ENCODE measurements at places on chromosomes 2 and 18. TPM values are rescaled to one million over a fixed set of nuclear protein-coding genes. Genes with fewer than 3 reads are reported as not detected.
A peak's percentile ranks its signal among the peaks of the same experiment; 100 is the strongest.

Gene FOXD4L1
- 0.14 TPM for total RNA-seq

DNA sequence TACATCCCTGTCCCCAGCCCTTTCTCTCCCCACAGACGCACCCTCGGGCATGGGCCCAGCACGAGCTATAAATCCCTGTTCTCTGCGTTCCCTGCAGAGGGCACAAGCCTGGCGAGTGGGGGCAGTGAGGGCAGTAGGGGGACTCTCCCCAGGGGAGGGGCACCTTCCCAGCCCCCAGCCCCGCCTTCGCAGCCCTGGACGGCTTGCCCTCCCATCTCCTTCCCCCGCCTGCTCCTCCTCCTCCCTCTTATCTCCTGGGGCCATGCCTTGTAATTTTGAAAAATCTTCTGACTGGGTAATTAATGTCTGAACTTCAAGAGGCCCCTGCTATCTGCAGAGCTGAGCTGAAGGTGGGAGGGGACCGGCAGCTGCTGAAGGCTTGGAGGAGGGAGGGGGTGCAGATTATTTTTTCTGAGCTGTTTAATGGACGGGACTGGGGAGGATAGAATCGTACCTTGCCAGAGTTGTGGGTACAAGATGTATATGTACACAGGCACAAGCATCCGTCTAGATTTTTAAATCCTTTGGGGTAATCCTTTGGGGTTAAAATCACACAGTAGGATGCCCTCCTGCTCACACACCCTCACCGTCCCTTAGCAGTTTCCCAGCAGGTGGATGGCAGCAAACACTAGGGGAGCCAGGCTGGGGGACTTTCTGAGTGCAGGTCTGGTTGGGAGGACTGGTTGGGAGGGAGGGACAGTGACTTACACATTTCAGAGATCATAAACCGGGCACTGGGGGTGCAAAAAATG lies 121.9 kb downstream of the SMAD7 start:
- H3K27ac ChIP-seq, result no peak overlapping the region
- no peak overlapping the region for H3K4me3 ChIP-seq
- H3K36me3 ChIP-seq, result peaks cover 1% of the 10 kb centered on the region
- H3K27me3 ChIP-seq, result no peaks in the 10 kb centered on the region
- no peak for DNase-seq

- peak overlapping the region; percentile 94 for H3K27ac ChIP-seq
- peak overlapping the region; percentile 75 for H3K4me3 ChIP-seq
- H3K4me1 ChIP-seq, result peaks cover 78% of the 10 kb centered on the region
- no peaks in the 10 kb centered on the region for H3K36me3 ChIP-seq
- no peaks in the 10 kb centered on the region for H3K27me3 ChIP-seq
These were observed 33.8 kb downstream of the TOGARAM2 start for GRCh38 chr2:29014811-29015421.

Gene MAL
- total RNA-seq, result 43.3 TPM

DNA sequence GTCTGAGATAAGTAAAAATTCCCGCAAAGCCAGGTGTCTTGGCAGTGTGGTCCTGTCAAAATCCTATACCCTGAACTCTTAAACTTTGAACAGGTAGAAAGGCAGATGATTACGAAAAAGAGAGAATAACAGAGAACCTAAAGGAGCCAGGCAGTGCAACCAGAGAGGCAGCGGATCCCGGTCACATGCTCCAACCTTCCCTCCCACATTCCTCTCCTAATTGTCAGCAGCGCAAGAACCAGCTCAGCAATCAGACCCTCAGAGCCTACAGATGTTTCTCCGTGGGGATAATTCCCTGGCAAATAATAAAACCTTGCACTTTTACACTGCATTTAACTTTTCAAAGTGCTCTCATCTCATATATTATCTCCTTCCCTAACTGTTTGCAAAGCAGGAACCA lies 124.8 kb downstream of the EPHA4 start:
- no peak overlapping the region for H3K4me3 ChIP-seq
- peaks cover 5% of the 10 kb centered on the region for H3K4me1 ChIP-seq
- no peak for DNase-seq

GRCh38 chr2:42567806-42568400 lies 529 bp upstream of the MTA3 start:
- peak; percentile 42 for DNase-seq
- H3K27ac ChIP-seq, result peak overlapping the region; percentile 73
- H3K27me3 ChIP-seq, result no peaks in the 10 kb centered on the region
- peaks cover 30% of the 10 kb centered on the region for H3K4me1 ChIP-seq
- H3K4me3 ChIP-seq, result peak overlapping the region; percentile 61
- H3K36me3 ChIP-seq, result peaks cover 17% of the 10 kb centered on the region

- no peaks in the 10 kb centered on the region for H3K4me1 ChIP-seq
- DNase-seq, result no peak
- H3K27me3 ChIP-seq, result no peaks in the 10 kb centered on the region
- no peak overlapping the region for H3K4me3 ChIP-seq
- no peaks in the 10 kb centered on the region for H3K36me3 ChIP-seq
These were observed 120.9 kb downstream of the CNTNAP5 start for GRCh38 chr2:124145982-124146381.

GRCh38 chr18:62325806-62326645 lies 916 bp downstream of the TNFRSF11A start:
- H3K36me3 ChIP-seq, result no peaks in the 10 kb centered on the region
- peaks cover 75% of the 10 kb centered on the region for H3K27me3 ChIP-seq
- H3K4me1 ChIP-seq, result peaks cover 33% of the 10 kb centered on the region
- peak overlapping the region; percentile 64 for H3K27ac ChIP-seq

DNA sequence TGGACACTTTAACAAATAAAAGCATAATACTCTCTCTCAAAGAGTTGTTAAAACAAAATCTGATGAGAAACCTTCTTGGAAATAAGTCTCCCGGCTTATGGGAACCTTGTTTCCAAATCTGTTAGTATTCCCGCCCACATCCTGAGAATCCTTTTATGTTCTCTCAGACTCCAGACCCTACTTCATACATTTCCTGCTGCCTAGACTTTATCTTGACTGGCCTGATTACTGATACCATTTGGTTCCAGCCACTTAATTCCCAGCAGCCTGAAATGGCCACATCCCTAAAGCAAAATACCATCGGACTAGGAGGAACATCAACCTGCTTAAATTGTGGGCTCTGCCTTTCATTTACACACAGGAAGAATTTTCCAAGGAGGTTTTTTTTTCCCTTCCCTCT lies 79.1 kb upstream of the CYP1B1 start:
- no peak for DNase-seq
- H3K4me1 ChIP-seq, result no peaks in the 10 kb centered on the region
- H3K27me3 ChIP-seq, result peaks cover 18% of the 10 kb centered on the region
- H3K4me3 ChIP-seq, result no peak overlapping the region

DNA sequence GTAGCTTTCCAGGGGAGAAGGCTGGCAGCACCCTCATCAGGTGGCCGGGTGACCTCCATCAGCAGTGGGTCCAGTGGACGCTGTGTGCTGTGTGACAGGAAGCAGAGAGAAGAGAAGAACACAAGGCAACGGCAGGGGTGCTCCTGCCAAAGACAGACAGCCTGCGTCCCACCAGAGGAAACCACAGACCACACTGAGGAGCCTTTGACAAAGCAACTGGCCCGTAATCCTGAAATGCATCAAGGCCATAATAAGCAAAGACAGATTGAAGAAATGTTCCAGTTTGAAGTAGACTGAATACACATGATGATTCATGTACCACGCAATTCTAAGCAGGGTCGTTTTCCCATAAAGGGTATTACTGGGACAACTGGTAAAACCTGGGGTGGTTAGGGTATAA lies 172.4 kb downstream of the FBXO15 start:
- no peak overlapping the region for H3K4me3 ChIP-seq
- no peaks in the 10 kb centered on the region for H3K36me3 ChIP-seq
- peak; percentile 39 for DNase-seq
- peaks cover 9% of the 10 kb centered on the region for H3K4me1 ChIP-seq
- peaks cover 4% of the 10 kb centered on the region for H3K27me3 ChIP-seq

DNA sequence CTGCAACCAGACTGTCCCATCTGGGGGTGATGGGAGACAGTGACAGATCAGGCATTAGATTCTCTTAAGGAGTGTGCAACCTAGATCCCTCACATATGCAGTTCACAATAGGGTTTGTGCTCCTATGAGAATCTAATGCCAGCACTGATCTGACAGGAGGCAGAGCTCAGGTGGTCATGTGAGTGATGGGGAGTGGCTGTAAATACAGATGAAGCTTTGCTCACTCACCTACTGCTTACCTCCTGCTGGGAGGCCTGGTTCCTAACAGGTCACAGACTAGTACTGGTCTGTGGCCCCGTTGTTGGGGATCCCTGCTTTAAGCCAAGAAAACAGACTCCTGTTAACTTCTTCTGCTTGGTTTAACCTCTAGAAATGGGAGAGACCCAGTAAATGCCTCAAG lies 3.2 kb downstream of the CYP27A1 start:
- DNase-seq, result no peak
- H3K4me3 ChIP-seq, result no peak overlapping the region
- no peaks in the 10 kb centered on the region for H3K36me3 ChIP-seq
- H3K27ac ChIP-seq, result no peak overlapping the region
- no peaks in the 10 kb centered on the region for H3K4me1 ChIP-seq

DNA sequence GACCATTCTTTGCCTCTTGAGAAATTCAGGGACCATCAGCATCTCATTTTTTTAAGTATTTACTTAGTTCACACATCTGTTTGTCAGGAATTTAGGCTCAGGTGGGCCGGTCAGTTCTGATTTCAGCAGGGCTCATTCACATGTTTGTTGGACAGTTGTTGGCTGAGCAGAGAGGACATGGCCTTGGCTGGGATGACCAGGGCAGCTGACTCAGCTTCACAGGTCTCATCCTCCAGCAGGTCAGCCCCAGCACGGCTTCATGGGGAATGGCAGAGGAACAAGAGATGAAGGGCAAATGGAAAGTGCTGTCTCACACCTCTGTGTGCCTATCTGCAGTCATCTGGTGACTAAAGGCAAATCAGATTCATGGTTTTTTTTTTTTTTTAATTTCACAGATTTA lies 136.1 kb upstream of the TMEM200C start:
- DNase-seq, result no peak
- no peaks in the 10 kb centered on the region for H3K27me3 ChIP-seq
- no peaks in the 10 kb centered on the region for H3K4me1 ChIP-seq
- H3K36me3 ChIP-seq, result no peaks in the 10 kb centered on the region
- no peak overlapping the region for H3K27ac ChIP-seq

GRCh38 chr2:103132536-103133217 lies 370.8 kb downstream of the TMEM182 start:
- no peak overlapping the region for H3K27ac ChIP-seq
- no peak for DNase-seq
- no peaks in the 10 kb centered on the region for H3K4me1 ChIP-seq

GRCh38 chr2:137689549-137689948 lies 274.7 kb upstream of the HNMT start:
- DNase-seq, result no peak
- no peak overlapping the region for H3K4me3 ChIP-seq
- no peaks in the 10 kb centered on the region for H3K27me3 ChIP-seq

DNA sequence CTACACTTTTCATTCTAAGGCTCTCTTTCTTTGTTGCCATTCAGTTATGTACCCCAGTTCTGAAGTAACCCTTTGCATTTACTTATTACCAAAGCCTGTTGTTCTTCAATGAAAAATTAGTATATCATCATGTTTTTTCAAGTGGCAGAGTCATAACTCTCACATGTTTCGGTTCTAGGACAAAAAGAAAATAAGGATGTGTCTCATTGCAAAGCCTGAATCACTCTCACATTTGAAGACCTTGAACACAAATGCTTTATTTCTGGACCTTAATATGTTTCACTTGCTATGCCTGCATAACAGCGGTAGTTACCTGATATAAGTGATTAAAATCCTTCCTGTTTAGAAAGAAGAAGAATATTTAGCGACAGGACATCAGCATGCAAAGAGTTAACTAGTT lies 49.1 kb downstream of the ZEB2 start:
- H3K36me3 ChIP-seq, result no peaks in the 10 kb centered on the region
- no peak for DNase-seq
- H3K4me1 ChIP-seq, result peaks cover 12% of the 10 kb centered on the region
- H3K4me3 ChIP-seq, result no peak overlapping the region

Gene PHOSPHO2
- total RNA-seq, result 2.2 TPM

DNA sequence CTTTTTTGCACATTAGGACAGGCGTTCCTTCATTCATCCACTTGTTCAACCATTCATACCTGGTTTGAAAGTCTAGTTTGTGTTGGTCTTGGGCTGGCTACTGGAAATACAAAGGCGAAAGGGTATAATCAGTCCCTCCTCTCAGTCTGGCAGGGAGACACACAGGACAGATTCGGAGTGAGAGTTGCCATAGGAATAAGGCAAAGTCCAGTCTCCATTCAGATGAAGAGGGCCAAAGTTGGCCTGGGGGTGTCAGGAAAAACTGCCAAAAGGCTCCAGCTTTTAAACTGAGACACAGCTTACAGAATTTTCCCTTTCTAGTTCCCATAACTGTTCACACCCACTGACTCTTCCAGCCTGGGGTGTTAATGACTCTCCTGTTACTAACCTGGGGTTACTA lies 96.3 kb upstream of the AQP4 start:
- no peak overlapping the region for H3K4me3 ChIP-seq
- H3K27ac ChIP-seq, result no peak overlapping the region
- DNase-seq, result no peak
- H3K36me3 ChIP-seq, result no peaks in the 10 kb centered on the region
- no peaks in the 10 kb centered on the region for H3K27me3 ChIP-seq
- no peaks in the 10 kb centered on the region for H3K4me1 ChIP-seq

Gene CFC1
- total RNA-seq, result not detected

DNA sequence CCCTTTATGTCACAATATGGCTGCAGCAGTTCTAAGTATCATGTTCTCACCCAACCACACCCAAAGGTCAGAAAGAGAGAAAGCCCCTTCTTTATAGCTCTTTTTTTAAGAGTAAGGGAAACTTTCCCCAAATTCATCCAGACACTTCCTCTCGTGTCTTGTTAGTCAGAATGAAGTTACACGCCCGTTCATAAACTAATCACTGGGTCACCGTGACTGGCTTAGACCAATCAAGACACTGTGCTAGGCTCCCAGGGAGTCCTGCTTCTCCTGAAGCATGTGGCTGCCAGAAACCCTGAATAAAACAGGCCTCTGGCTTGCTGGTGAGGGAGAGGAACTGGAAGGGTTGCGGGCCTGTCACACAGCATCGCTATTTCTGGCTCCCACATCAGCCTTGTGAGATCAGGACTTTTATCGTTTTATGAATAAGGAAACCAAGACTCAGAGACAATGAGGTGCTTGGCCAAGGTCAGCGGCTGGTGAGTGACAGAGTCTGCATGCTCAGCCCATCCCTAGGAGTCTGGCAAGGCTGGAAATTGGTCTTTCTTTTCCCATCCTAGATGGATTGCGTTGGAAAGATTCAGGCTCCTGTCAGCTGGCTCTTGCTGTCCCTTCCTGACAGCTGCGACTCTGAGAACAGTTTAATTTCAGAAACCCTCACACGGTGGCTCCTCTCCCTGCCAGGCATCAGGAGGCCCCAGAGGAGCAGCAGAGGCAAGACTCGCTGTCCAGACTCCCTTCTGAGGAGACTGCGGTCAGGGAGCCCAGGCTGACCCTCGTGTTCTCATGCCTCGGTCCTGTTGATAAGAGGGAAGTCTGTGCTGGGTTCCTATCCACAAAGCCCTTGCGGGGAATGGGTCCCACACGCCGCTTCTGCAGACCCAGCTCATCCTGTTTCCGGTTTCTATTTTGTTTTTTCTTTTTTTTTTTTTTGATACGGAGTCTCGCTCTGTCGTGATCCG lies 104.5 kb upstream of the TAF1B start:
- H3K27ac ChIP-seq, result peak overlapping the region; percentile 92
- H3K36me3 ChIP-seq, result no peaks in the 10 kb centered on the region
- DNase-seq, result peak; percentile 54
- peaks cover 53% of the 10 kb centered on the region for H3K4me1 ChIP-seq
- H3K4me3 ChIP-seq, result peak overlapping the region; percentile 65
- no peaks in the 10 kb centered on the region for H3K27me3 ChIP-seq

All from activated CD4-positive, alpha-beta T cell treated with anti-CD3 and anti-CD28 coated beads for 36 hours (primary cell).